Activated CD4-positive, CD25-positive, alpha-beta regulatory T cell treated with anti-CD3 and anti-CD28 coated beads, Interleukin-2, amount 50 U/mL, for 24 hours (primary cell): ENCODE measurements at places on chromosomes 3 and 15.

DNA sequence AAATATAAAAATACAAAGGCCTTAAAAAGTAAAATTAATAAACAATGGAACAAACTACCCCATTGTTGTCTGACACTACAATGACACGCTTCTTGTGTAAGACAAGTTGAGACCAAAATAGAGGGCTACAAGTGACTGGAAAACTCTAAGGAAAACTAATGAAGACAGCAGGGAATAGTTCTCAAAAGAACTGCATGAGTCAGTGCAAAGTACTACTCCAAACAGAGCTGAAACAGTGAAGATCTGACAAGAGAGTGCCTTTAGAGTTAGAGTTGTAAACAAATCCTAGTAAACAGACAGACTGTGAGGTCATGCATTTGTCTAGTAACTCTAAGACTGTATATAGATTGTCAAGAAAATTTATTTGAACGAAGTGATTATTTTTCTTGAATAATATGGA is 233.9 kb downstream of the BBX start:
- no peak for ATAC-seq

DNA sequence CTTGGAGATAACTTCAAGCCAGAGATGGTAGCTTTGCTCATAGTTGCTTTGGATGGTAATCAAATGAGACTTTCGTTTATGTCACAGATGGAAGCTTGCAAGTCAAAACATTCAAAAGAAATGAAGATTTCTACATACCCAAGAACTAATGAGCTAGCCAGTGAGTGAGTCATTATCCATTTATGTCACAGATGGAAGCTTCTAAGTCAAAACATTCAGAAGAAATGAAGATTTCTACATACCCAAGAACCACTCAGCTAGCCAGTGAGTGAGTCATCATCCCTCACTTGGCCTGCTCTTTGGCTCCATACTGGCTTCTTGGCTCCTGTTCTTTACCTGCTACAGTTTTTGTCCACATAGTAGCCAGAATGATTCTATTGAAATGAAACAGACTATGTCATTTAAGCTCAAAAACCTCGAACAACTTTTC is 559.8 kb upstream of the CBLB start:
- peak; percentile 82 for ATAC-seq

GRCh38 chr3:102979191-102979590 is 544.4 kb downstream of the ZPLD1 start:
- no peak for ATAC-seq

- ATAC-seq, result peak; percentile 55
Measured at GRCh38 chr3:33717616-33717865, 513 bp downstream of the CLASP2 start.

DNA sequence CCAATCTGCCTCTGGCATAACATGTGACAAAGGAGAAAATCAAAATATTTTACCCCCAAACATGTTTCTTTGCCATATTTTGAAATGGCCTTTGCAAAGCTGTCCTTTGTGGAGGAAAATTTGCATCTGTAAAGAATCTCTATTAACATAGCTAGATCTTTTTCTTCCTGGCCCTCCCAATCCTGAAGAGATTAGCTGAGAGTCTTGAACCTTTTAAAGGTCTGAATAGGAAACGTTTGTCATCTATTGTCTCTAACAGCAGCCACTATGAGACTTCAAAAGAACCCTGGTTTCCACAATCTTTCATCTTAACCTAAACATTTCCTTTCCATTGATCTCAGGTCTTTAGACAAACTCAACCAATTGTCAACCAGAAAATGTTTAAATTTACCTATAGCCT is 520.9 kb upstream of the TGFBR2 start:
- ATAC-seq, result no peak

- no peak for ATAC-seq
Measured at GRCh38 chr3:12343047-12343501, 54.2 kb downstream of the PPARG start.

GRCh38 chr3:85074003-85074402 is 115.2 kb downstream of the CADM2 start:
- ATAC-seq, result no peak

GRCh38 chr3:73148682-73149081 is 87.2 kb downstream of the EBLN2 start:
- ATAC-seq, result no peak

GRCh38 chr3:111012388-111013248 is 59.0 kb upstream of the NECTIN3 start:
- ATAC-seq, result no peak

- no peak for ATAC-seq
Measured at GRCh38 chr15:65971741-65971995, 102.4 kb downstream of the RAB11A start.

GRCh38 chr15:76313731-76314130 is 2.5 kb upstream of the ETFA start:
- ATAC-seq, result no peak

DNA sequence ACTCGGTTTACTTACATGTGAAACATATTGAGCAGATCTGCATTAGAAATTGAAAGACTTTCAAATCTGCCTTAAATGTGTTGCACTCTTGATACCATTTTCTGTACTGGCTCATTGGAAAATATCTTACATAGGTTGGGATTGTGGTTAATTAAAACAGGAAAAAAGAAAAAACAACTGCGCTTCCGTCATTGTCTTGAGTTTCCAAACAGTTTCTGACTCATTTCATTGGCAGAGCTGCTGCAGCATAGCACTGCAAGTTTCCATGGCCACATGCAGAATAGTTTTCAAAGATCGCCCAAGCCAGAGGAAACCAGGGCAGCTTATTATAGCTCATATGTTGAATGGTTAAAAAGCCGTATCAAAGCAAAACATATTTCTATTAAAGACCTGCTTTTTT is 446.6 kb upstream of the BCHE start:
- no peak for ATAC-seq

DNA sequence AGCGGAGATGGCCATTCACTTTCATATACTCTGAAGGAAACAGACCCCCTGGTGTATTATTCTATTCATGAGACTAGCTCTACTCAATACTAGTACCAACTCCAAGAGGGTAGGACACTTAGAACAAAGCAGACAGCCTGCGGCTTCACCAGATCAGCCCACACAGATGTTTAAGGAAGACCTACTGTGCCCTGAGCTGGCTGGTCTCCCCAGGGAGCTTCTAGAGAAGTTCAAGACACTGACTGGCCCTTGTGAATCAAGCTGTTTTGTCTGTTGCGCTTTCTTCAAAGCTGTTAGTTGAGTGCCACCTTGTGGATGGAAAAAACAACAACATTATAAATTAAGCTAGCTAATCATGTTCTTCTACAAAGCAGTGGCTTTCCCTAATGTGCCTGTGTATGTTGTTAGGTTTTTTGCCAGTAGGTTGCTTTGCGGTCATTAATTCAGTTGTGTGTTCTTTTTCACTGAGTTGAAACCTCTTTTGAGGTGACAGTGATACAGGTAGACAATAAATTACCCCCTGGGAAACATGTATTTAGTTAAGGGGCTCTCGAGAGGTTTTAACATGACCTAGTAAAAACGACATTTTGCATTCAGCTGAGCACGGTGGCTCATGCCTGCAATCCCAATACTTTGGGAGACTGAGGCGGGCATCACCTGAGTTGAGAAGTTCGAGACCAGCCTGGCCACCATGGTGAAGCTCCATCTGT is 64.2 kb upstream of the MYZAP start:
- ATAC-seq, result peak; percentile 33

GRCh38 chr3:99817047-99817436 is 620 bp upstream of the CMSS1 start:
- no peak for ATAC-seq

DNA sequence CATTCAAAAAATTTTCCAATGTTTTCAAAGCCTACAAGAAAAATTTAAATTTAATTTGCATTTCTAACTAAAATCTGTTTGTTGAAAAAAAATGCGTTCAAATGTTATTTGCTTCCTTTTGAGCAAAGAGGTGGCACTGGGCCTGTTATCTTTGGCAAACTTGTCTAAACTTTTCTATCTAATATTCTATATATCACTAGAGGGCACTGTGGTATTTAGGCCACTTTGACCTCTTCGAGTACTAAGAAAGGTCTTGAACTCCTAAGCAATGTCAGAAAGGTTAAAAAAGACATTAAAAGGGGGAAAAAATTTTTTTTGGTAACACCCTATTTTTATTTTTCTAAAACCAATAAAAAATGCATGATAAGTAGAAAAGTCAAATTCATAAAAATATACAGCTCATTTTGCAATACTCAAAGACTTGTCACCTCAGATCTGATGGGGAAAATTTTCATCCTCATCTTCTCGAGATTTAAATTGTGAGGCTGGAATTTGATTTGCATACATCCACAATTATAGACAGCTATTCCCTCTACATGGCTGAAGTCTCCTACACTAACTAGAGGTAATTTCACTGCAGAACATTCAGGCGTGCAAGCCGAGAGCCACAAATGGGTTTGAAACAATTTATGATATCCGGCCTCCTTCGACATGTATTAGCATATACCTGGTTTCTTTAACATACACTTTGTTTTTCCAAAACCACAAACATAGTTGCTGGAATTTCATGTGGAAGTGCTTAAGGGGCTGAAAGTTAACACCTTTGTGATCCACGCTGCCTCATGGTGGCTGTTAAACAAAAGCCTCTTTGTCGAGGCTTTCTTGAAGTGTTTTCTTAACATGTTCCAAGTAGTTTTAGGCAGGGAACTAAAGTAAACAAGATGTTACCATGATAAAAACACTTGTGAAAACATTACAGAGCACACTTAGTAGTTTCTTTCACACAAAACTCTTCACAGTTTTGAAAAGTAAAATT is 576.4 kb downstream of the FOXP1 start:
- ATAC-seq, result no peak
